Fibroblast of gingiva (primary cell): ENCODE measurements at places on chromosomes 16 and 17.

DNA sequence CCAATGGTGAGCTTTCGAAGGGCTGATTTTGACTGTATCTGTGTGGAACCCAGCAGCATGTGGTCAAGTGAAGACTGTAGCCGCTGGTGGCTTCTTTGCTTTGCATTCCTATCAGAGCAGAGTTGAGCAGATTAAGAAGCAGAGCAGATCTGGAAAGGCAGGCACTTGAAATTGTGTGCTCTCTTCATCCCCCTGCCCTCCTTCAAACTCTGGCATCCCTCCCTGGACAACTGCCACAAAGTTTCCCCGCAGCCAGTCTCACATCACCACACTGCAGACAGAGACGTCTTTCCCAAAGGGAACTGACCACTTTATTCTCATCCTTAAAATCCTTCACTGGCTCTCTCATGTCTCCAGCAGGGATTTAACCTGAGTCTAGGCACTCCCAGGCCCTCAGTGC lies 237.1 kb upstream of the DYNLRB2 start:
- DNase-seq: no peak

DNA sequence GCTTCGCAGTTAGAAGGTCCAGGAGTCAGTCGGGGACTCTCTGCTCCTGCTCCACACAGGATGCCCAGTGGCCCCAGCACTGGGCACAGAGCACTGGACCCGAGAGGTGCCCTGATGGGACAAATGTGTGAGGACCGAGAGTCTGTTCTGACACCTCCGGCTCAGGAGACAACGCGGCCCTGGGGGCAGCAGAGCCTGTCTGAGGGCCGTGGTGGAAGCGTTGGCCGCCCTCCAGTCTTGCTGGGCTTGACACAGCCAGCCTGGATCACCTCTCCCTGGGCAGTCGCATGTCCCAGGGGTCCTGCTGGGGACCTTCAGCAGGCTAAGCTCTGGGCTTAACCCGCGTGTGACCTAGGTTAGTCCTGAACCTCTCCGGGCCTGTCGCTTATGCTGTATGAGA lies 23.1 kb downstream of the LGALS9 start:
- no peak for DNase-seq

DNA sequence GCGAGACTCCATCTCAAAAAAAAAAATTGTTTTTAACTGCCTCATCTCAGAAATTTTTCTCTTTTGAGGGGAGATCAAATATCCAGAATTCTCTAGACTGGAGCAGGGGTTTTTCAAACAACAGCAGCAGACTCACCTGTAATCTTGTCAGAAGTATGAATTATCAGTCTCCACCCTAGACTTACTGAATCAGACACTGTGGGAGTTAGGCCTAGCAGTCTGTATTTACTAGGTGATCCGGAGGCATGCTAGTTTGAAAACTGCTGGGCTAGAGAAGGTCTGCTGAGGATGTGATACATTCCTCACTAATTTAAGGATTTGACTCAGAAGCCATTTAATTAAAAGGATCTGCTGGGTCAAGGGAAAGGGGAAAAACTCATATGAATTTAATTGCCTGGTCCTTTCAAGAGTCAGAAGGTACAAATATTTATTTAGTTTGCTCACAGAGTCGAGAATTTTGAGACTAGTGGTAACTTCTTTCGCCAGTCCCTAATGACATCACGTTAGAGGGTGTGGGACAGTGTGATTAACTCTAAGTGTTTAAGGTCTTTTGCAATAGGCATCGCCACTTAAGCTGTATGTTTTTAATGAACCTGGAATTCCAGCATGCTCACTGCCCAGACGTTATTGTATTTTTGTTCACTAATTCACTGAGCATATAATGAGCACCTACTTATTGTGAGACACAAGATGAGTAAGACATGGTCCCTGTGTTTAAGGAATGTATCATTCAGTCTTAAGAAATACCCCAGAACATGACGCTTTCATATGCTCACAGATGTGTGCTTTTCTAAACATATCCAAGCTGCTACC lies 14.2 kb downstream of the ATP6V0A1 start:
- peak; percentile 87 for DNase-seq

DNA sequence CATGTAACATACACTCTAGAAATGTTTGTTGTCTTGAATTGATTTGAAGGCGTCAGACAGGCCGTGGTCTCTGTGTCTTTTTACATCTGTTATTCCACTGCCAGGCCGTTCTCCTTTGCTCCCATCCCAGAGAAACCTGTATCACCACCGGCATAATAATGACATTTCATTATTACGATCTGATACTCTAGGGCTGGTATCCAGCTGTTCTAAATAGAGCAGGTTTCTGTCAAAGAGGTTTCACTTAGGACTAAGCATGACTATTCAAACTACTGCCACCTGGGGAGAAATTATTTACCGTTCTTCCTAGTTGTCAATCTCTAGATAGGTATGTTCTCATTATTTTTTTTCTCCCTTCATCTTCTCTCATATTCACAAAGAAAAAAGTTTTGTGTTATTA lies 1016.2 kb upstream of the EEF2KMT start:
- DNase-seq: no peak

- no peak for DNase-seq
Measured at GRCh38 chr17:52515927-52516326, 357.4 kb upstream of the CA10 start.

DNA sequence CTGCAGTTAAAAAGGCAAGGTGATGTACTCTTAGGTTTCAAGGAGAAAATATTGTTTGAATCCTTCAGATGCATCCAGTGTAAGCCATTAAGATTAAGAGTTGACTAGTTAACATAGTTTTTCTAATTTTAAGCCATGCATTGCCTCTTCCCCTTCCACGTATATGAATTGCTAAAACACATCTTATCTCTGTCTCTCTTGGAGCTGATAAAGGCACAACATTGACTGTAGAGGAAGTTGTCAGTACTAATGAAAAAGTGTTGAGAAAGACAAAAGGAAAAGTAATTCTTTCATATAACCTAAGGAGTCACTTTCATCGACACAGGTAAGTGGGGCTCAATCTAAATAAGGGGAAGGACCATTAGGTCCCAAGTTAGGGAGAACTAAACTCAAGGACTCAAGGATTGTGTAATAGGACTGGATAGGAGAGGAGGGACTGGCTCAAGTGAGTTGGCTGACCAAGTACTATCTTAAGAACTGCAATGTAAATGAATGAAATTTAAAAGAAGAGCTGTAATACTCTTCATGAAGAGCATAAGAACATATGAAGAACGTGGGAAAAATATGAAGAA lies 55.6 kb downstream of the GRB7 start:
- DNase-seq: no peak

DNA sequence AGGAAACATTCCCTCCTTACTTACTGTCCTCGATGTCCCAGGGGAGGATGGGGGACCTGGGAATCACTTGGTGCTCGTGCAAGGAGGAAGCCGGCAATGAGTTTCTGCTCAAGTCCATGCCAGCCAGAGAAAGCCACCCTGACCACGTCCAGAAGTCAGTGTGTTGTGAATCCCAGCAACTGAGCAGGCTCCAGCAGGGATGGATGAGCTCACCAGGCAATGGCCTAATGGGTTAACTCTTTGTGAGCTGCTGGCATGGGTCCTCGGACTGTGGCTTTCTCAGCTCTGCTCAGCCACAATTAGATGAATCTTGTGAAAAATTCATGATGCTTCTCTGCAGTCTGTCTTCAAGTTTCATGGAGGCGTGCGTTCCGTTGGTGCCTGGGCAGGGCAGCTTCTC lies at the start of gene PIRT:
PIRT (minus strand) TSS at position 167 of the 400 bp plus-strand sequence. CDS start 12,442 bp downstream, outside the sequence.
- DNase-seq: no peak

- DNase-seq: no peak
Measured at GRCh38 chr17:40522961-40523310, 21.5 kb upstream of the TNS4 start.
